NCI-H2107 (cell line): ENCODE measurements at places on chromosomes 1 and 21.

DNA sequence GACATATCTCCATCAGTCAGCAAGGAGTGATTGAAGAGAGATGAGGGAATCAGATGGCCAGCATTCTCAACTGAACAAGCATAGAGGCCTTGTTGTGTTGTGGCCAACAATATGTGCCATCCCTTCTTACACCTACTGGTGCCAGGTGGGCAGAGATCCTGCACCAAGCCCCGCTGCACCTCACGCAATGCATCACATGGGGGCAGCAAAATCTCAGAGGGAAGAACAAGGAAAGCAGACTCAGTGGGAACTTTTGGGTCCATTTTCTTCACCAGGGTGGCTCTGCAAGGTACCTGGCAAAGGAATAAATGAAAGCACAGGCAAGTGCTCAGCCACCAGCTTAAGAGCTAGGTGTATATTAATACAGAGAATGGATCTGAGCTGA is 33.2 kb downstream of the HSD3B2 start:
- no peak for DNase-seq

DNA sequence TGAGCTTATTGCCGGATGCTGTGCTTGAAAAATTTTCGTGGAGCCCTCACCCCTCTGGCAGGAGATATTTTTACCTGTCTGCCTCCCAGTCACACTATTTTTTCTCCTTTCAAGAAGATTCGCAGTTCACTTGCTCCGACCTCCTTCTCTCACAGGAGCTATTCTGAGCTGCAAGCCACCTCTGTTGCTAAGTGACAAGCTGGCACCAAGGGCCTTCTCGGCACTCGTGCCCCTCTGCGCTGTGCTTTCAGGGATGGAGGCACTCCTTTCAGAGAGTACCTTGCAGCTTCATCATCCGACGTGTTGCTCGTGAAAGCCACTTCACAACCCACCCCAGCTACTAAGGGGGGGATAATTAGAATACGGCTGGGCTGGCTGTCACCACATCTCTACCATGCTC is 11.6 kb downstream of the SLC6A17 start:
- no peak for DNase-seq

DNA sequence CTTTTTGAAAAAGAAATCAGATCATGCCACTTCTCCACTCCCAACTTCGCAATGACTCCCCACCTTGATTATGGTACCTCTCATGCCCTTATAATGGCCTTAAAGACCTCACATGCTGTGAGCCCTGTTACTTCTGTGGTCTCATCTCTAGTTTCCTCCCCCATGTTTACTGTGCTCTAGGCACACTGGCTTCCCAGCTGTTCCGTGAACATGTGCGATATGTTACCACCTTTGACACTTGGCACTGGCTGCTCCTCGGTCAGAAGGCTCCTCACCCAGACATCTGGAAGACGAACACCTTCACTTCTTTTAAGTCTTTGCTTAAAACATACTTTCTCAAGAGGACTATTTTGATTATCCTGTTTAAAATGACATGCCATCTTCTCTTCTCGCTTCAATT is 14.3 kb upstream of the NTMT2 start:
- no peak for DNase-seq

DNA sequence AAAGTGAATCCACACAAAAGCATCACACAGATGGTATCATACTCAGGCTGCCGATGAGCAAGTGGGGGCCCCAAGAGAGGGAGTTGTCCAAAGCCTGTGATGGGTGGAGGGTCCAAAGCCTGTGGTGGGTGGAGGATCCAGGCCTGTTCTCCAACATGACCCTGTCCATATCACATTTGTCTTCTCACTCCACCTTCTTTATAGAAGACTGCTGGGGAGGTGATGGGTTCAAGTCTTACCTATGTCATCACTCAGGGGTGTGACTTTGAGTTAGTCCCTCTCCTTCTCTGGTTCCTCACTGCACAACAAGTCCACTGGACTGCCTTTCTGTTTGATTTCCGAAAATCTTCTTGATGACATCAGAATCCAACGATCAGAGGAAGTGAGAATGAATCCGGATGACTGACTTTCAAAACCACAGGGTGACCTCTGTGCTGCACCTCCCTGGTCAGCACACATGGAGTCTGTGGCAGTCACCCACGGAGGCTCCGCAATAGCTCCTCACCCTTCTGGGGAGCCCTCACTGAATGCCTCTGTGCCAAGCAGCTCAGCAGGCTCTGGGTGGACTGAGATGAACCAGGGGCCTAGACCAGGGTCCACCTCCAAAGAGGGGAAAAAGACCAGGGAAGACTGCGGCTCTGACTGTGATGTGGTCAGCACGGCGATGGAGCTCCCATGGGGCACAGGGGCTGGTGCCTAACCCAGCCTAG is 166.8 kb downstream of the HIVEP3 start:
- no peak for DNase-seq

DNA sequence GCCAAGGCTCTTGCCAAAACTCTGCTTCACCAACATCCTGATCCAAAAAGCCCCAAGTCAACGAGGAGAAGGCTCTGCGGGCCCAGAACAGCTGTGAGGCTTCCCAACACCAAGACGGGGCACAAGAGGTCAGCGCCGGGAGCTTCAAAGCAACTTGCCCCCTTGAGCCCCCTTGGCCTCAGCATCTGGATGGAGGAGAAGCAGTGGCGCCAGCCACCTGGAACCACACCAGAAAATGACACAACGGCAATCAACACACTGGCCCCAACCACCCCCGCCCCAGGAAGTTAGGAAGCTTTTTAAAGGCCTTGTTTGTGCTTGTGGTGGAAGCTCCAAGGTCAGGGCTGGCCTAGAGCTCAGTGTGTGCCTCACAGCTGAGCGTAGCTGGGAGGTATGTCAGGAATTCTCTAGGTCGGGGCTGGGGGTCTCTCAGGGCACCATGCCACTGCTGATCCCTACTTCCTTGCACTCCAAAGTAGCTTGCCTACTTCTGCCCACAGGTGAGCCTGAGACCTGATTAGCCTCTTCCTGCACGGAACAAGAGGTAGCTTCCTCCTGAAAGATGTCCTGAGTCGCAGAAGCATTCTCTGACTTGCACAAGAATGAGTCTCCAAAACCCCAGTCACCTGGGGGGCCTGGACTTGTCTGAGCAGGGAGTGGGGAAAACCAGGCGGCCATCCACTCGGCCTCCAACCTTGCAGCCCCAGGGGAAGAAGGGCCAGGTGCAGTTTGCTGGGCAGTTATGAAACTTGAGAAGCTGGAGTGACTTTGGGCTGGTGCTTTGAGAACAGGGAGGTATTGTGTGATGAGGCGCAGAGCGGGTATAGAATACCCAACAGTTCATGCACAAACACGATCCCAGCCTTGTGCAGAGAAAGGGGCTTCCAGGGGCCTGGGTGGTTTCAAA is 9.7 kb upstream of the SRP9 start:
- DNase-seq: peak; percentile 61

- no peak for DNase-seq
Measured at GRCh38 chr21:46168659-46169386, 13.4 kb upstream of the FTCD start.

DNA sequence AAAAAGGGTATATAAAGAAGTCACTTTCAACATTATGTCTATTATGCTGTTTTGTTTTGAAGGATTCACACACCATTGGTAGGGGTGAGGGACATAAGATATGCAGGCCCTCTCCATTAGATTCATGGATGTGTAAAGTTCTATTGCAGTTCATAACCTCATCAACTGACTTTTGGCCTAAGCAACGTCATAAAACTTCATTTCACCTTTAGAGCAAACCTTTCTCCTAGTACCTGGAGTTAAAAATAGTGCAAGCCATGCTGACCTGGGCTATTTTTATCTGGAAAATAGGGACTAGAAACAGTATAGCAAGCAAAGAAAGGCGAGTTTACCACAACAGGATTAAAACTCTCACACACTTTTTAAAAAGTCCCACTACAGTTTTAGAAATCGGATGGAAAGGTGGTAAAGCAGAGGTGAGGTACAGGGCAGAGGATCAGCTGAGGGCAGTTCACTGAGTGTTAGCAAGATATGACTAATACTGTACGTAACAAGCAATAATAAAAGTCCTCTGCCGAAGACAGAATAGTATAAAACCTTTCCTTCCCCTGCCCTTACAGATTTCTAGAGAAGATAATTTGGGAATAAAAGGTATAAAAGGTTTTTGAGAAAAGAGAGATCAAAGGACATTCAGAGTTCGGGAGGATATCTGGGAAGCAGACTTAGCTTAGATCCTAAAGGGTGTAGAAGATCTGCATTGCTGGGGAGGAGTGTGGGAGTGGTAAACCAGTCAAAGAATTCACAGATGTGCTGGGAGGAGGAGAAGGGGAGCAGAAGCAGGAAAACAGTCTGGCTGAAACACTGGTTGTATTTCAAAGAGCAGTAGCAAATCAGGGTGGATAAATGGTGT is 14.3 kb downstream of the EGLN1 start:
- no peak for DNase-seq

- DNase-seq: no peak
Measured at GRCh38 chr1:155107309-155108264, 20.1 kb upstream of the EFNA1 start.

- DNase-seq: no peak
Measured at GRCh38 chr1:7236844-7237515, 451.7 kb downstream of the CAMTA1 start.

DNA sequence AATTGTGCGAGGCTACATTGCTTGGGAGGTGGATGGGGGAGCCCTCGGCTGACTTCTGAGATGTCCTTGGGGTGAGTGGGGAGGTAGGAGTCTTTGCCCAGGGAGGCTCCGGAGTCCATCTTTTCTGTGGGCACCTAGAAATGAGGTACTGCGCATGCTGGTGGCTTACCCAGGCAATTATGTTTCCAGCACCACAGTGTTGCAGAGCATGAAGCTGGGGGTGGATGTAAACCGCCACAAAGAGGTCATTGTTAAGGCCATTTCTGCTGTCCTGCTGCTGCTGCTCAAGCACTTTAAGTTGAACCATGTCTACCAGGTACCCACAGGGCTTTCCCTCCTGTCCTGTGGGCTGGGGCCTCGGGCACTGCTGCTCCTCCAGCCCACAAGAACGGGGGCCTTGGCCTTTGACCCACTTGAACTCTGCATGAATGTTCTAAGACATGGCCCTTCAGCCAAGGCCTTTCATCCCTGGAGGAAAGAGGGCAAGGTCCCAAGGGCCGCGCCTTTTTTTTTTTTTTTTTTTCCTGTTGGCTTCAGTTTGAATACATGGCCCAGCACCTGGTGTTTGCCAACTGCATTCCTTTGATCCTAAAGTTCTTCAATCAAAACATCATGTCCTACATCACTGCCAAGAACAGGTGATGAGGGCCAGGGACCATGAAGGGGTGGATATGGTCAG is 14.6 kb downstream of the STRIP1 start:
- DNase-seq: no peak

DNA sequence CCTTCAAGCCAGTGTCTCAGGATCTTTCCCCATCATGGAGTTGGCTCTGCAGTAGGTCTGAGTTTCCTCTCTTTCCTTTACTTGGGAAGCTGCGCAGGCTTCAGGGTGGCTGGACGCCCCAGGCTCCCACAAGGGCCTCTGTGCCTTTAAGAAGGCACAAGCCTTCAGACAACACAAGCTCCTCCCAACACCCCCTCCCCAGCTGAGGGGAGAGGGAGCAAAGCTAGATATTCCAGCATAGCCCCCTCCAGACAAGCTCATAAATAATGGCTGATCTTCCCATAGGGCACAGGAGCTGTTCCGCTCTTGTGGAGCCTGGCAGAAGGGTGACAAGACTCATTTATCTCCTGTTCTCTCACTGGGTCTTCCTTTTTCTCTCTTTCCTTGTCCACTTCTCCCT is 27.9 kb upstream of the ATP2B4 start:
- no peak for DNase-seq

GRCh38 chr1:94559921-94560320 is 18.4 kb upstream of the F3 start:
- DNase-seq: no peak

DNA sequence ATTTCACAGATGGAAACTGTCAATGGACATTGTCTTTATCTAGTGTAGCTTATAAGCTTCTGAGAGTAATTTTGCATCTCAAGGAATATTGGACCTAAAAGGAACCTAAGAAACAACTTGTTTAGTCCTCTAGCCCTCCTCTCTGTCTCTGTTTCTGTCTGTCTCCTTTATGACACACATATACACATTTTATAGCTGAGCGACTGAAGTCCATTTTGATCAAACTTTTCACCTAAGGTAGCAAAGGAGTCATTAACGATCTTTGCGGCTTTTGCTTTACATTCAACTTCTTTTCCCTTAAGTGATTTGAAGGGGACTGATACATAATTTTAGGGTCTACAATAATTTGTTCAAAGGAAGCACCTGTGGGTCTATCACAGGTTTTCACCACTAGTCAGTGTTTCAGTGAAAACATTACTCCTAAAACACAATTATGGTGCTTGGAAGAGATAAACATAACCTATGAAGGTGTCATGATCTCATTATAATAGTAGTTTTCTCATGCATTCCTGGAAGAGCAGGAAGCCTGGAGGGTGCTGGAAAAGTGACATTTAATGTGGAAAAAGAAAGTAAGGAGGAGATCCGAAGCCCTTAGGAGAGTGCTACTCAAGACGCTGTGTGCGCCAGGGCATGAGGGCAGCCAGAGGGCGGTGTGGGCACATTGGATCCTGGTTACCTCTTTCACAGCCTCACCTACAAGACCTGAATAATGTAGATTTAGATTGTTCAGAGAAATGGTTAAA is 248.6 kb downstream of the DNM3 start:
- no peak for DNase-seq

DNA sequence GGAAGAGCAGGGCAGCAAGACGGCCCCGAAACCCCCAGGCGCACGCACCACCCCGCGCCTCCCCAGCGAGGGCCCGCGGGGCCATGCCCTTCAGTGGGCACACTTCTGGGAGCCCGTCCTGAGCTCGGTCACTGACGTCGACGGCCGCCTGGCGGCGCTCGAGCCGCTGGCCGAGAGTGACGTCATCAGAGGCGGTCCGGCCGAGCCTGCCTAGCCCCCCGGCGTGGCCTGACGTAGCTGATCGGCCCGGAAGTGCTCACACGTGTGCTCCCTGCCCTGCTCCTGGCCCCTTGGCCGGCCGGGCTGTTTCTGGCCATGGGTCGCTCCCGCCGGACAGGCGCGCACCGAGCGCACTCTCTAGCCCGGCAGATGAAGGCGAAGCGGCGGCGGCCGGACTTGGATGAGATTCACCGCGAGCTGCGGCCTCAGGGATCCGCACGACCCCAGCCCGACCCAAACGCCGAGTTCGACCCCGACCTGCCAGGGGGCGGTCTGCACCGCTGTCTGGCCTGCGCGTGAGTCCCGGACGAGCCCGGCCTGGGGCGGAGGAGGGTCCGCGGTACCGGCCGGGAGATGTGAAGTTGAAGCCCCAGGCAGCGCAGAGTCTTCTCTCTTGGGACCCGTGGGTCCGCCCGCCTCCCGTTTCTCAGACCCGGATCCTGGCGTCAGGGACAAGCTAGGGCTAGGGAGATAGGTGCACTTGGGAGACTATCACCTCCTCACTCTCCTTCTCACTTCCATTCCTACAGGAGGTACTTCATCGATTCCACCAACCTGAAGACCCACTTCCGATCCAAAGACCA is at the start of gene ZNF593:
Gene ZNF593 (plus strand): TSS at position 240 of the 803 bp plus-strand sequence. CDS start 76 bp downstream, at position 316.
- peak; percentile 63 for DNase-seq

DNA sequence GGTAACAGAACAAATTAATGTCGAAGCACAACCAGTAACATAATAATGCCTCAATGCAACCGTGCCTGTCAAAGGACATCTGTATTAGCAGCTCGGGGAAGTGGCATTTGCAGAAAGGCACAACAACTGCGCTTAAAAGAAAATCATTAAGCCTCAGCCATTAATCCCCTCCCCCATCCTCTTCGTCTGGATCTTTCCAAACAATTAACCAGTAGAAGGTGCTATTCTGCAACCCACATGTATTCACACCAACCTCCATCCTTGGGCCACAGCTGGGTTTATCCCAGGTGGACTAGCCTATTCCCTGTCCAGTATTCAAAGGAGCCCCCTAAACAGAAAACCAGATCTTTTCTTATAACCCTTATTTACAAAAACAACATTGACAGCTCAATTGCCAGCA is 2.6 kb downstream of the RERE start:
- DNase-seq: no peak
